D721Med (cell line): ENCODE measurements at places on chromosomes 1 and 21.

- no peak for DNase-seq
Observed at GRCh38 chr1:8516793-8517556, 199.1 kb downstream of the SLC45A1 start.

GRCh38 chr1:190176776-190177175 is 300.9 kb downstream of the BRINP3 start:
- no peak for DNase-seq

GRCh38 chr1:85608851-85609250 is 28.3 kb downstream of the CCN1 start:
- no peak for DNase-seq

DNA sequence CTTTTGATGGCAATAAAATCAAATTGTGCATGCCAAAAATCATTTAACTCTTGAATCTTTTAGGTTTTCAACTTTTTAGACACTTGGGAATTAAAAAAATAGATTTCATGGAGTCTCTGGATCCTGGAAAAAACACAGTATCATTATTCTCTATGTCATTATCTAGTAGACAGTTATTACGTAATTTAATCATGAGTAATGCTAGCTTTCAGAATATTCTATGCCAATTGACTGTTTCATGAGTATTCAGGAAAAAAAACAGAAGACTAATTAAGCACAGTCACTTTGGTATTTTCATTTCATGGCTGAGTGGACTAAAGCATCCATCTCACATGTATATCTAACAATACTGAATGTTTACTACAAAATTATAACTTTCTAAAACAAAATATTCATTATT is 44.0 kb downstream of the ODF2L start:
- no peak for DNase-seq

- DNase-seq, result no peak
Observed at GRCh38 chr21:34545079-34545884, 33.3 kb upstream of the KCNE1 start.

- no peak for DNase-seq
Observed at GRCh38 chr1:232574889-232575762, 54.8 kb downstream of the SIPA1L2 start.

DNA sequence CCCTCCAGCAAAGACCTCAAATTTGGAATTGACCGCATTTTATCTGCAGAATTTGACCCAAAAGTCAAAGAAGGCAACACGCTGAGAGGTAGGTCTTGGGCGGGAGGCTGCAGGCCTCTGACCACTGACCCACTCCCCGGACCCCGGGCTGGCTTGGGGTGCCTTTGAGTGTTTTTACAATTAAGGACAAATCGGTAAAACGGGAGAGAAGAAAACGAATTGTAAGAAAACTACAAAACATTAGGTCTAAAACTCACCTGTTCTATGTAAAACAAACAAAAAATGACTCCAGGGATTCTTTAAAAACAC is 1.1 kb downstream of the HLX start:
- DNase-seq, result no peak

DNA sequence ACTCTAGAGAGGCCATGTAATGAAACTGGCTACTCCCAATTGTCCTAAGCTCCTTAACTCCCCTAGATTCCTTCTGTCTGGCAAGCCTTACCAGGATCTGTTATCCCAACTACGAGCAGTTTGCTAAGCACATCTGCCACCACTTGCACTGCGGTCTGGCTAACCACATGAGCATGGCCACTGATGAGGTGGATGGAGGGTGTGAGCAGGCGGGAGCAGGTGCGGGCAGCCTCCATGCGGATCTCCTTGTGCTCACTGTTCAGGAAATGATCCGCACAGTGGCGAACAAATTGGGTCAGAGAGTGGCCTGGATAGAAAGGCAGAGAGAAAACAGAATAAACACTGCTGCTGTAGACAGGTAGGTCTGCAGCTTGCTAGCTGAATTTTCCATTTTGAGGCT is 24.0 kb downstream of the MTOR start:
- peak; percentile 18 for DNase-seq

- no peak for DNase-seq
Observed at GRCh38 chr1:108584428-108584856, 24.5 kb downstream of the EEIG2 start.

- DNase-seq, result no peak
Observed at GRCh38 chr1:208351838-208352237, 107.7 kb upstream of the PLXNA2 start.

- DNase-seq, result no peak
Observed at GRCh38 chr1:166905136-166905535, 29.1 kb upstream of the TADA1 start.

GRCh38 chr1:183239793-183240525 is 53.9 kb downstream of the LAMC2 start:
- DNase-seq, result no peak
